ENCODE measurements at places on chromosomes 4 and X.

DNA sequence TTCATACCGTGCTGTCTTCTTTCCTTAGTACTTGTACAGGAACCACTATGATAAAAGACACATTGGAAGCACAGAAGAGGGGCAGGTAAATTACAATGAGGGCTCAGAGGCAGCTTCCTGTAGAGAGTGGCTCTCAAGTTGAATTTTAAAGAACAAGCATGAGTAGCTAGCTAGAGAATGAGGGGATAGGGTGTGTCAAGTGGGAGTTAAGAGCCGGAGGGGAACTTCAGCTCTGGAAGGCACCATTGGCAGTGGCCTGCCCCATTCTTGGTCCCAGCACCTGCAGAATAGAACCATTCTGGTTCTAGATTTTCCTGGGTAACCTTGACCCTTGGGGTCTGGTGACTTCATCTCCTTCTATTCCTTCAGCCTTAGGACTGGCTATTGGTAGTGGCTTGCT, 34.0 kb upstream of the JADE1 start:
- no peak for DNase-seq

DNA sequence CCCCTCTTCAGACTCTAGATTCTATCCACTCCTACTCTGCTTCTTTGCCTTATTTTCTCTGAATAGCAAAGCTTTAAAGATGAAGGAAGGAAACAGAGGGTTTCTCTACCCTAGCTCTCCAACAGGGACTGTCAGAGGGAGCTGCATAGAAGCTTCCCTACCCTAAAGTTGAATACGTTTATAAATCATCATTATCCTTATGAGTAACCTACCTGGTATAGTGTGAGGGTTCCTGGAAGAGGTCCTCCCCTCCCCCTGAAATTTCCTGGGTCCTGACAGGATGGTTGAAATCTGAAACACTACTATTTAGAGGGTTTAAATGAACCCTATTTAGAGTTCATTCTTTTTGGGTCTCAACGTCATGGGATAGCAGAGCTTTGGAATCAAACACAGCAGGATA, 187.0 kb upstream of the RBPJ start:
- DNase-seq, result no peak

GRCh38 chr4:159035570-159035969, 67.3 kb upstream of the RAPGEF2 start:
- no peak for DNase-seq

GRCh38 chrX:8820910-8821527, 19.8 kb upstream of the FAM9A start:
- DNase-seq, result peak; percentile 6

Data from IMR-90 (cell line).